HS-5 (cell line): ENCODE measurements at places on chromosomes 12 and 14.
A peak's percentile ranks its signal among the peaks of the same experiment; 100 is the strongest.

GRCh38 chr14:92734618-92735017 lies 13.8 kb downstream of the LGMN start:
- DNase-seq: no peak

- DNase-seq: no peak
Measured at GRCh38 chr12:5010151-5010550, 33.5 kb upstream of the KCNA5 start.

DNA sequence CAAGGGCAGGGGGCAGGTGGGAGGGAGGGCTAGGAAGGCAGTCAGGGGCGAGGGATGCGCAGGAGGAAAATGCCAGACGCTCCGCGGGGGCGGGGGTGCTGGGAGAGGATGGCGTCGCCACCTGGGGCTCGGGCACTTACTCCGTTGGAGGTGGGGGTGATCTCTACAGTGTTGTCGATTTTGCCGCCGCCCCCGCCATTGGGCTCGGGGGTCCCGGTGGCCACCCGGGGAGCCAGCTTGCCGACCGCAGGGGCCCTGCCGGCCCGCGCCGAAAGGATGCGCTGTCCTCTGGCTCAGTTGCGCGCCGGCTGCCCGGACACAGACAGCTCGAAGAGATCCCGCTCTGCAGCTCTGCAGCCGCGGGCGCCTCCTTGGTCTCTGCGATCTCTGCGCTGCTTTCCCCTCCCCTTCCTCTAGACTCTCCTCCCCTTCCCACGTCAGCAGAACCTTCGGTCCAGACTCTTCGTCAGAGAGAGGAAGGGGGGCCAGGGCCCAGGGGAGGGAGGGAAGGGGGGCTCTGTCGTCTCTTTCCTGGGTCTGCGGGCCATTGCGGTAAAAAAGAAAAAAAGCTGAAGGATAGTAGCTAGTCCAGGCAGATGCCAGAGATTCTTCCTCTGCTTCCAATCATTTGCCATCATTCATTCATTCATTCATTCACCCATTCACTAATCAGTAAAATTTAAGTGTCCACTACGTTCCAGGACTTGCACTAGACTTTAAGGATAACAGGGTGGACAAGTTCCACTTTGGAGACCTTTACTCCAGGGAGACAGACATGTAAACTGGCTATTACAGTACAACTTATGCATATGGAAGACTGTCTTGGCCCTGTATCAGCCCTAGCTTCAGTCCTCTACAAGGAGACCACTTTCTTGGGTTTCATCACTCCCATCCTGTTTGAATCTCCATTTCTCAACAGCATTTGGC lies at the start of gene SLC22A17:
SLC22A17 (minus strand) TSS at position 382 of the 927 bp plus-strand sequence.
- peak; percentile 40 for DNase-seq

- DNase-seq: no peak
Measured at GRCh38 chr12:94649349-94650142, 811 bp downstream of the TMCC3 start.

- no peak for DNase-seq
Measured at GRCh38 chr12:111454311-111454710, 48.6 kb downstream of the SH2B3 start.

GRCh38 chr12:130714091-130714590 lies 2.0 kb downstream of the RIMBP2 start:
- DNase-seq: no peak
